Fibroblast of lung (primary cell): ENCODE measurements at places on chromosomes 6 and 20. TPM values are rescaled to one million over a fixed set of nuclear protein-coding genes. Genes with fewer than 3 reads are reported as not detected.

GRCh38 chr20:36507746-36508145, 33.6 kb upstream of the MYL9 start:
- peaks cover 3% of the 10 kb centered on the region for H3K4me1 ChIP-seq
- DNase-seq, result no peak
- no peaks in the 10 kb centered on the region for H3K27me3 ChIP-seq
- no peak overlapping the region for H3K4me3 ChIP-seq

DNA sequence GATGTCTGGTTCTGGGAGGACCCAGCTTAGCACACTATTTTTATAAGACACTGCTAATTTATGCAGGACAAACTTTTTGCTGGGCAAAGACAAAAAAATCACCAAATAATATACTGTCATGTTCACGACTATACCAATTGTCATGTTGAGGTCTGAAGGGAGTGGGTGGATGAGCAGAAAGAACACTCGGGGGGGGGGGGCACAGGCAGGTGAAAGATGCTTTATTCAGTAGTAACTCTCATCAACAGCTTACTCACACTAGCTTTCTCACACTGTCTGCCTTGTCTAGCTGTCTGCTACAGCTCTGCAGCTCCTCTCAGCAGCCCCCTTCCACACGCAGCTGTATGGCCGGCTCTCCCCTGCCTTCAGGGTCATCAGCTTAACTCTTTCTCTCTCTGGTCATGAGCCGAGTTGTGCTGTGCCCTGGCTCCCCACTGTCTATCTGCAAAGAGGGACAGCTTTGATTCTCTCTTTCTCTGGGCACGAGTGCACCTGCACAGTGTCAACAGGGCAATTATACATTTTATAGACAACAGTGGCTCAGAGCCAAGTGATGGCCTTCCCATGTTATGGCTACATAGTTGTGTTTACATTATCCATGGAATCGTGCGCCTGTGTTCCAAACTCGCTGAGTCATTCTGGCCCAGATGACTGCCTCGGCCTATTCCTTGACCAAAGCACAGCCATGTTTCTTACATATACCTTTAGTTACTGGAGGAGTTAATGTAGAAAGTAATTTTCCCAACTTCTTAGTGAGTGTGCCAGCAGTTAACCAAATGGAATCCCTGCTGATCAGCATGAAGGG, 187.7 kb upstream of the PRSS16 start:
- H3K27ac ChIP-seq, result no peak overlapping the region
- DNase-seq, result no peak
- H3K27me3 ChIP-seq, result no peaks in the 10 kb centered on the region
- no peaks in the 10 kb centered on the region for H3K4me1 ChIP-seq
- H3K36me3 ChIP-seq, result no peaks in the 10 kb centered on the region

- H3K4me1 ChIP-seq, result no peaks in the 10 kb centered on the region
- no peaks in the 10 kb centered on the region for H3K27me3 ChIP-seq
- no peak overlapping the region for H3K27ac ChIP-seq
These were observed 567 bp upstream of the SLC18B1 start for GRCh38 chr6:132798869-132799538.

GRCh38 chr6:5082487-5083306, 2.4 kb upstream of the PPP1R3G start:
- no peak overlapping the region for H3K4me3 ChIP-seq
- H3K4me1 ChIP-seq, result peaks cover 15% of the 10 kb centered on the region
- no peaks in the 10 kb centered on the region for H3K36me3 ChIP-seq
- peak; percentile 85 for DNase-seq

The LPIN3 gene
- total RNA-seq, result 3.1 and 5.1 TPM in 2 replicates

DNA sequence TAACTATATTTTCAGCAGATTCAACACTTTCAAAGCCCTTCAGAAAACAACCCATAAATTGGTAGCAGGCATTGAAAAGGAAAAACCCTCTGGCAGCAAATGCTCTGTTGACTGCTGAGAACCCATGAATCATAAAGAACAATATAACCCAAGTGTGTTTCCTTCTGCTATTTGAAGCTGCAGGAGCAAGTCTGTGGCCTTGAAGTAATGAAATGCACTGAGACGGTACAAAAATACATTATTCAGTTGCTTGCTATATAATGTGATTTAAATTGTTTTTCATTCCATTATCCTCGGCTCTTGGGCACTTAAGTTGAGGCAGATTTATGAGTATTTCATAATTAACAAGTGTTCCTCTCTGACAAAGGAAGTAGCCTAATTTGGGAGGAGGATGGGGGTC, 40.6 kb upstream of the SAMD5 start:
- no peaks in the 10 kb centered on the region for H3K36me3 ChIP-seq
- H3K27me3 ChIP-seq, result no peaks in the 10 kb centered on the region
- no peak overlapping the region for H3K27ac ChIP-seq
- no peak for DNase-seq

GRCh38 chr20:46215913-46216707, 92.2 kb downstream of the CDH22 start:
- peaks cover 2% of the 10 kb centered on the region for H3K4me1 ChIP-seq
- DNase-seq, result peak; percentile 59
- H3K4me3 ChIP-seq, result no peak overlapping the region
- H3K36me3 ChIP-seq, result no peaks in the 10 kb centered on the region

GRCh38 chr6:114690625-114691024, 347.8 kb upstream of the HS3ST5 start:
- no peaks in the 10 kb centered on the region for H3K27me3 ChIP-seq
- DNase-seq, result no peak
- no peak overlapping the region for H3K4me3 ChIP-seq
- H3K36me3 ChIP-seq, result no peaks in the 10 kb centered on the region
- no peak overlapping the region for H3K27ac ChIP-seq

The C4B gene
- total RNA-seq, result 19.0 and 43.9 TPM in 2 replicates

GRCh38 chr6:35090734-35091133, 50.4 kb downstream of the TCP11 start:
- no peak overlapping the region for H3K4me3 ChIP-seq
- H3K27me3 ChIP-seq, result no peaks in the 10 kb centered on the region
- H3K36me3 ChIP-seq, result peaks cover 4% of the 10 kb centered on the region
- peaks cover 32% of the 10 kb centered on the region for H3K4me1 ChIP-seq
- H3K27ac ChIP-seq, result no peak overlapping the region

GRCh38 chr20:23568971-23569330, 667 bp upstream of the CST9L start:
- H3K36me3 ChIP-seq, result no peaks in the 10 kb centered on the region
- no peak overlapping the region for H3K27ac ChIP-seq
- H3K4me1 ChIP-seq, result no peaks in the 10 kb centered on the region
- no peaks in the 10 kb centered on the region for H3K27me3 ChIP-seq
- H3K4me3 ChIP-seq, result no peak overlapping the region
- DNase-seq, result no peak
